ENCODE measurements at places on chromosomes 7 and 10.

- no peak for DNase-seq
Measured at GRCh38 chr7:140231771-140232491, 55.1 kb upstream of the KDM7A start.

DNA sequence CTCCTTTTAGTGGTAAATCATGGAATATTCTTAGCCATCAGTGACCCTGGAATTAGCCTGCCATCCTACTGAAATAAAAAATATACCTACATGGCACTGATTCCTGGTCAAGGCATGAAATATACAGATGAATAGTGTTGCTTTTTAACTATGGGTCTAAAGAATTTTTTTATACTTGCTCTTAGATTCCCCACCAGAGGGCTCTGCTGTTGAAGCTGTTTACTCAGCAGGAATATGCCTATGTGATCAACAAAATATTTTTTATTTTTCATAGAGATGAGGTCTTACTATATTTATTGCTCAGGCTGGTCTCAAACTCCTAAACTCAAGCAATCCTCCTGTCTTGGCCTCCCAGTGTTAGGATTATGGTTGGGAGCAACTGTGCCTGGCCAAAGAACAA, 13.5 kb downstream of the ZC3HC1 start:
- DNase-seq, result no peak

- no peak for DNase-seq
Measured at GRCh38 chr10:36489611-36490228, 635.7 kb upstream of the ANKRD30A start.

DNA sequence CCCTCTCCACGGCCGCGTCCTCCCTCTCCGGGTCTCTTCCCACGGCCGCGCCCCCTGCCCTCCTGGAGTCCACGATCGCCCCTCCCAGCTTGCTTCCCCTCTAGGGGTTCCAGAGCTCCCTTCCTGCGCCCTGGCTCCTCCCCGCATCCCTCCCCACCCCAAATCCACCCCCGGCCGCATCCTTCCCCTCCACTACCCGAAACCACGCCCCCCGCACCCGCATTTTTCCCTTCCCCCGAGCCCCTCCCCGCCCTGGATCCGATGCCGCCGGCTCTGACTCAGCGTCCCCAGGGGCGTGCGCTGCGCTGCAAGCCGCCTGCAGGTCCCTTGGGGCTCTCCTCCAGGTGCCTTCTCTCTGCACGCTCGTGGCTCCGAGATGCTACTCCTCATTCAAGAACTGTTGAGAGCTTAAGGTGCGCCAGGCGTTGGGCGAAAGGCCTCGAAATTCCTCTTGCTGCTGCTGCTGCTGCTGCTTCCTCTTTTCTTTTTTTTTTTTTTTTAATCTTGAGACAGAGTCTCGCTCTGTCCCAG, 372 bp upstream of the TMEM130 start:
- DNase-seq, result no peak

GRCh38 chr10:45257600-45257999, 57.8 kb downstream of the OR13A1 start:
- no peak for DNase-seq

DNA sequence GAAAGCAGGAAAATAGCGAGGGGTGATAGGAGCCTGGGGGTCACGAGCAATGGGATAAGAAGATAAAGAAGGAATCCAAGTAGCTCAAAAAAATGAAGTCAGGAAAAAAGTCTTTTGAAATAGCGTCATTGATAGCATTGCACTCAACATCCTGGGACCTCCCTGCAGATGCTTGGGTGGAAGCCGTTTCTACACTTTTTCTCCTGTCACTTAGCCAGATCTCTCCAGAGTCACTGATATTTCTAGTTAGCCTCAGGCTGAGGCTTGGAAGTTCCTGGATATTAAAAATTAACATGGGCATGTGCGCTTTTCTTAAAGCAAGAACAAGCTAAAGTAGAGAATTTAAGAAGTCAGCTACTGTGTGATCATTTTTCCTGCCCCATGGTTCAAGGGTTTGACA, 39.5 kb upstream of the CHST15 start:
- DNase-seq, result no peak

- no peak for DNase-seq
Measured at GRCh38 chr10:59830601-59831259, 75.6 kb downstream of the CCDC6 start.

DNA sequence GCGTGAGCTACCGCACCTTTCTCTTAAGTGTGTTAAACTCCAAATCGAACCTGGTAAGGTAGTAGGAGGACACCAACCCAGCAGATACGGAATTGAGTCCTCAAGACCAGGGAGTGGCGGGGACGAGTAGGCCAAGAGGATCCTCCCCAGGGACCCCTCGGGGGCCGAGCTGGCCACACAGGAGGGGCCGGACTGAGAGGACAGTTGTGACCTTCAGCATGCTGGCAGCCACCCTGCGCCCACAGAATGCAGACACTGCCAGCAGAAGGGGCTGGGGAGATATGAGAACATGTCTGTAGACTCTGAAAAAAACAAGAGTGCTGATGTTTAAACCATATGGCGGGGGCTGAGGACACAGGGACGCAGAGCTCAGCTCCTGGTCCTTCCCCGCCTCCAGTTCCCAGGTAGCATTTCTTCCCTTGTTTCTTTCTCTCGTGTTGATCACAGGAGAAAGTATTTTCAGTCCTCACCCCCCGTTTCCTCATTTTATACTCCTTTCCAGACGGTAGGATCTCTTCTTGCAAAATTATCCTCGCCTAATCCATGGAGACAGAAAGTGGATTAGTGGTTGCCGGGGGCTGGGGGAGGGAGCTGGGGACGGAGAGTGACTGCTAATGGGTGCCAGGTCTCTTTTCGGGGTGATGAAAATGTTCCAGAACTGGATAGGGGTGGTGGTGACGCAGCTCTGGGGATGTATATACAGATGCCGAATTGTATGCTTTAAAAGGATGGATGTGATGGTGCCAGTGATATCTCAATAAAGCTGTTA, 11.5 kb upstream of the UNCX start:
- DNase-seq, result no peak

GRCh38 chr7:95027234-95027872, 120.0 kb downstream of the PPP1R9A start:
- DNase-seq, result no peak

DNA sequence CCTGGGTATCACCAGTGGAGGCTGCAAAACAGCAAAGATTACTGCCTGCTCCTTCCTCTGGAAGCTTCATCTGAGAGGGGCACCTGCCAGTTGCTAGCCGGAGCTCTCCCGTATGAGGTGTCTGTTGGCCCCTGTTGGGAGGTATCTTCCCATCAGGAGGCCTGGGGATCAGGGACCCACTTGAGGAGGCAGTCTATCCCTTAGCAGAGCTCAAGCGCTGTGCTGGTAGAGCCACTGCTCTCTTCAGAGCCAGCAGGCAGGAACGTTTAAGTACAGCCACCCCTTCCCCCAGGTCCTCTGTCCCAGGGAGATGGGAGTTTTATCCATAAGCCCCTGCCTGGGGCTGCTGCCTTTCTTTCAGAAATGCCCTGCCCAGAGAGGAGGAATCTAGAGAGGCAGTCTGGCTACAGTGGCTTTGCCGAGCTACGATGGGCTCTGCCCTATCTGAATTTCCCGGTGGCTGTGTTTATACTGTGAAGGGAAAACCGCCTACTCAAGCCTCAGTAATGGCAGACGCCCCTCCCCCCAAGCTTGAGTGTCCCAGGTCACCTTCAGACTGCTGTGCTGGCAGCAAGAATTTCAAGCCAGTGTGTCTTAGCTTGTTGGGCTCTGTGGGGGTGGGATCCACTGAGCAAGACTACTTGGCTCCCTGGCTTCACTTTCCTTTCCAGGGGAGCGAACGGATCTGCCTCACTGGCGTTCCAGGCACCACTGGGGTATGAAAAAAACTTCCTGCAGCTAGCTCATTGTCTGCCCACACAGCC, 19.6 kb downstream of the SEMA3E start:
- DNase-seq, result no peak

DNA sequence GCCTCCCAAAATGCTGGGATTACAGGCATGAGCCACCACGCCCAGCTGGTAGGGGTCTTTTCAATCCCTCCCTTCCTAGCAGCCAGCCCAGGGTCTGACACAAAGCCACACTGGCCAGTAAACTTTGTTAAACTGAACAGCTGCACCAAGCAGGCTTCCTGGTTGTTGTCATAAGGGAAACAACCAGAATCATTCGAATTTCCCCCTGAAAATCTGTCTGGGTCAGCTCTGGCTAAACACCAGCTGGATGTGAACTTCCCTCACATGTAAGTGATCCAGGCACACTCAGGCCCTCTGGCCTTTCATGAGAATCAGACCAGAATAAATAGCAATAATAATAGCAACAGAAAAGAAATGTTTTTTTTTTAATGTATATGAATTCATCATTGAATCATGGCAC, 7.4 kb downstream of the IMPDH1 start:
- no peak for DNase-seq

DNA sequence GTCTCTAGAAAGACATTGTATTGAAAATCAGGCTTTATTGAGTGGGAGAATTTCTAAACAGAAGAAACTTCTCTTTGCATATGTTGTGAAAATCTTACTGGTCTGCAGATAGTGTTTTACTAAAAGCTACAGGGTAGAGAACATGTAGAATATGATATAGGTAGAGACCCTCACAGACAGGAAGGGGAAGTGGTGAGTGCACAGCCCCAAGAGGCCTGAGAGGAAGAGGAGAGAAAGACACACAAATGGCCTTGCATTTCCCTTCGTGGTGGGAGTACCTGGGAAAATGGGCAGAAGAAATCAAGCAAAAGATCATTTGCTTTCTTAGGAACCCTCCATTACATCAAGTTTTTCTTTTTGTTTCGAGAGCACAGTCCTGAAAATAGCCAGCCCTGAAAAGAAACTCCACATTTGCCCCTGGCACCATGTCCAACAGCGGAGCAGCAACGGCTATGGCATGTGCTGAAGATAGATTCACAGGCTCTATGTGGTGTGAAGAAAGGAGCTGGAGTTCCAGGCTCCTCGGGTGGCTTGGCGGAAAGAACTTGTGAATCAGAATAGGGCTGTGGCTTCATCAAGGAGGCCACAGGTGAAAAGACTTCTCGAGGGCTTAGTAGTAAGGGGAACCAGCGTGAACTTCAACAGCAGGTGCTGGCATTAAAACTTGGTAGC, 143.5 kb downstream of the CALCR start:
- DNase-seq, result no peak

- no peak for DNase-seq
Measured at GRCh38 chr7:39631736-39632308, 8.4 kb downstream of the RALA start.

DNA sequence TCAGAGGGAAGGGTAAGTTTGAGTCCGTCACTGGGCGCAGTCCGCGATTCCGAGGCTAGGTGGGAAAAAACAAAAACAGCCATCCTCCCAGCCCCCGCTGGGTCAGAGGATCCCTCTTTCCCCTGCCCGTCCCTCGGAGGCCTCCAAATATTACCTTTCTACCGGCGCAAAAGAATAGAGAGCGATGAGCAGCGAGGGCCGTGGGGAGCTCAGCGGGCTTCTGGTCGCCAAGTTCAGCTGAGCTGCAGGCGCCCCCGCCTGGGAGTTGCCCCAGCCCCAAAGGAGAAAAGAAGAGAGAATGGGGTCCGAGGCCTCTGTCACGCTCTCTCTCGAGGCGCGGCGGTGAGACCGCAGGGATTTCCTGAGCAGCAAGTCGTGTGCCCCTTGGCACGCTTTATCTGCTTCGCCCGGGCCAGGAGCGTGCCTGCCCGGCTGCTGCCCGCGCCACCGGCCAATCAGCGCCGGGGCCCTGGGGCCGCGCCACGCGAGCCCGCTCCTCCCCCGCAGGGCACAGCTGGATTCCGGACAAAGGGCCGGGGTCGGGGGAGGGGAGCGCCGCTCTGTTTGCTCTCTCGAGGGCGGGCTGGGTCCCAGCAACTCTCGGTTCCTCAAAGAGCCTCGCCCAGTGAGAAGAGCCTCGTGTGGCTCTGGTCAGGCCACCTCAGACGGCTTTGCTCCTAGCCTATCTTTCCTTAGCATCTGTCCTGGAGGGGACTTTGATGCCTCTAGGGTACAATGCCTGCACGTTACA, at the start of gene NEUROG3:
TSS of gene NEUROG3 (minus strand) at position 367 of the 751 bp plus-strand sequence. CDS start 379 bp downstream, outside the sequence.
- DNase-seq, result no peak

- DNase-seq, result no peak
Measured at GRCh38 chr7:85184599-85185423, 2.0 kb downstream of the SEMA3D start.

GRCh38 chr7:103711413-103711812, 265.4 kb upstream of the SLC26A5 start:
- no peak for DNase-seq

- no peak for DNase-seq
Measured at GRCh38 chr10:7117806-7118674, 292.8 kb downstream of the SFMBT2 start.

DNA sequence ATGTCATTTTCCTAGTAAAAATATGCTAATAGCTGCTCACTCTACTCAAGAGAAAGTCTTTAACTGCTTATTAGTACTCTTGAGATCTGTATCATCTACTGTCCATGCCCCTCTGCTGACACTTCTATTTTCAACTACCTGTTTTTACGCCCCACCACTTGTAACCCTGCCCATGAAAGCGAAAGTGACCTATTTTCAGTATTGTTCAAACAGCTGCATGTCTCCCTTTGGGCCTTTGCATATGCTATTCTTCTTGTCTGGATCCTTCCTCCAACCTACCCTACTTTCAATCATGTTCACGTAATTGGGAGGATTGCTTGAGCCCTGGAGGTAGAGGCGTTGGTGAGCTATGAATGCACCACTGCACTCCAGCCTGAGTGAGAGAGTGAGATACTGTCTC, 1481.3 kb downstream of the GATA3 start:
- no peak for DNase-seq

DNA sequence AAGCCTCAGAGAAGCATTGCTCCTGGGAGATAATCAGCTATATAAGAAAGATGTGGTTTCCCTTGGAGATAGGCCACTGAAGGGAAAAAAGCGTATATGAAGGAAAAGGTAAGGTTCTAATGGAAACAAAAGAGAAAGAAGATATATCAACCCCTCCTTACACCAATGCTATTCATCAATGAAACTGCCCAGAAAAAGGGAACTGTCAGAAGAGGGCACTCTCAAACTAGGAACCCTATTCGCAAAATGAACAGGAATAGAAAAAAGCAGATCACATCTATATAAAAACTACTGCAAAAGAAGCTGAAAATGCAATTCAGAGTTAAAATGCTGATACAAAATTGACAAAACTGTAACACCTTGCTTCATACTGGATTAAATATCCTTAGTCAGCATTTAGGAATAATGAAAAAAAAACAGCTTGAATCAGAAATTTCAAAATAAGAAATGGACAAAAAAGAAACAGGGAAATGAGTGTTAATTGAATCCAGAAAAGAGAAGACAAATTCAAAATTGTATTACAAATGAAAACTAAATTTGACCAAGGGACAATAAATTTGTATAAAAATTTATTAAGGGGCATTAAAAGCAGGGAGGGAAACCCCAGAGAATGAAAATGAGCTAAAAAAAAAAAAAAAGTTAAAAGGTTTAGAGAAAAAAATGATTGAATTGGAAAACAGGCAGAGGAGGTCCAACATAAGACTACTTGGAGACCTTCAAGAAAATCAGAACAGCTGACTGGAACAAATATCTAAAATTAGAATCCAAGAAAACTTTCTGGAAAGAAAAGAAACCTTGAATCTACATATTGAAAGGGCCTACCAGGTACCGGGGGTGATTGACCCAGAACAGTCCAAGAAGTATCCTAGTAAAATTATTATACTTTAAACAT, 17.9 kb downstream of the NHLRC2 start:
- DNase-seq, result no peak

Measured in SIG-M5 (cell line).